Spinal cord (tissue), 10 donors: ENCODE measurements at places on chromosomes 2 and 18. TPM values are rescaled to one million over a fixed set of nuclear protein-coding genes. Genes with fewer than 3 reads are reported as not detected.

DNA sequence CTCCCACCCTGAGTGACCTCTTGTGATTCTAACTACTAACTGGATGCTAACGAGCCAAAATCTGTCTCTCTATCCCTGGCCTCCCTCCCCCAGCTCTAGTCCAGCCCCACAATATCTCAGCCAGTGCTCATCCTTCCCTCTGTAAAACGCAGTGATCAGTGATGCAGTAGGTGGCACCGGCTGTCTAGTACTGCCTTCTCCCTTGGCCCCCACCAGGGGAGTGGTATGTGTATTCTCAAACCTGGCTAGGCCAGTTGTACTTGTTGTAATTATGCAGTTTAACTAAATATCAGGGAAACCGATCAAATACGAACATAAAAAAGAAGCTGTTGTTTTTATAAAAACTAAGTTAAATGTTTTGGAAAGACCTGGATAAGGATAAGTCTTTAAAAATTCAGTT is 113.2 kb upstream of the ALPP start:
- no peaks in the 10 kb centered on the region for H3K27me3 ChIP-seq
- DNase-seq: no peak
- H3K27ac ChIP-seq: no peak overlapping the region
- no peaks in the 10 kb centered on the region for H3K4me1 ChIP-seq
- H3K4me3 ChIP-seq: no peak overlapping the region

GRCh38 chr2:197675711-197676188 is 363 bp upstream of the RFTN2 start:
- peak overlapping the region; percentile 97 for H3K27ac ChIP-seq
- peaks cover 3% of the 10 kb centered on the region for H3K4me1 ChIP-seq
- peak overlapping the region; percentile 75 for H3K4me3 ChIP-seq
- peaks cover 2% of the 10 kb centered on the region for H3K36me3 ChIP-seq
- no peaks in the 10 kb centered on the region for H3K27me3 ChIP-seq
- peak; percentile 80 for DNase-seq

DNA sequence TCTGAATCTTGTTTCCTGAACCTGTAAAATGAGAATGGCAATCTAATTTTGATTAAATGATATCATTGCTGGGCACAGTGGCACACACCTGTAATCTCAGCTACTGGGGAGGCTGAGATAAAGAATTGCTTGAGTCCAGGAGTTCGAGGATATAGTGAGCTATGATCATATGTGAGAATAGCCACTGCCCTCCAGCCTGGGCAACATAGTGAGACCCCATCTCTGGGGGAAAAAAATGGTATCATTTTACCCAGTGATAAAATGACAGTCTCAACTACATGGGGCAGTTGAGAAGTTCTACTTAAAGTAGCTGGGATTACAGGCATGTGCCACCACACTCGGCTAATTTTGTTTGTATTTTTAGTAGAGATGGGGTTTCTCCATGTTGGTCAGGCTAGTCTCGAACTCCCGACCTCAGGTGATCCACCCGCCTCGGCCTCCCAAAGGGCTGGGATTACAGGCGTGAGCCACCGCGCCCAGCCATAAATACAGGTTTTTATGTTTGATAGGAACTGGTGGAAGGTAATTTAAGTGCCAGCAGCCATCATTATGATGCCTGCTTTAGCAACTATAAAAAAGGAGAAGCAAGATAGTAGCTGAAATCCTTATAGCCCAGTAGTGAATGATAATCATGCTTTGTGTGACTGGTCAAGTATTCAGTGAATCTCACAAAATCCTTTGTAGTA is 17.0 kb downstream of the BZW1 start:
- H3K27ac ChIP-seq: no peak overlapping the region
- H3K4me3 ChIP-seq: no peak overlapping the region
- H3K27me3 ChIP-seq: no peaks in the 10 kb centered on the region
- no peak for DNase-seq
- no peaks in the 10 kb centered on the region for H3K36me3 ChIP-seq

DNA sequence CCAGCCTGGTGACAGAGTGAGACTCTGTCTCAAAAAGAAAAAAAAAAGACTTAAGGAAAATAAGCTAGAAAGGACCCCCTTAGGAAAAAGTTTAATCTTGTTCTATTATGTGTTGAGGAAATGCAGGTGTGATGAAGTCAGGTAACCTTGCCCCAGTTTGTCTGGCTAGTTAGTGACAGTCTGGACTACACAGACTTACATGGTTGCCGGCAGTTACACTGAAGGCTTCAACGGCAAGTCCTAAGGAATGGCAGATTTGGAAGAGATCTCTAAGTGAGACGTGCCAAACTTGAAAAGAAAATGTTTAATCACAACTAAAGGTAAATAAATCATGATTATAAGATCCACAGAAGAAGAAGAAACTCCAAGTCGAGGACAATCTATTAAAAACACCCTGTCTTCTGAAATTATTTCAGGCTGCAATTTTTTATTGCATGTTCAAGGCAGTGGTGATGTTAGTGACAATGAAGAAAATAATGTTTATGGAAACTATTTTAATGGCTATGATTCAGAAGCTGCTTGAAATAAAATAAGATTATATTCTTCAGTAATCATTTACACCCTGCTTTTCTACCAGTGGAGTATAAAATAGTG is 84.2 kb downstream of the TTC27 start:
- H3K27ac ChIP-seq: no peak overlapping the region
- H3K36me3 ChIP-seq: no peaks in the 10 kb centered on the region
- H3K27me3 ChIP-seq: no peaks in the 10 kb centered on the region
- no peaks in the 10 kb centered on the region for H3K4me1 ChIP-seq
- DNase-seq: no peak

SFTPB gene
- total RNA-seq: not detected

GRCh38 chr2:17104454-17104853 is 413.8 kb downstream of the RAD51AP2 start:
- no peak overlapping the region for H3K27ac ChIP-seq
- H3K27me3 ChIP-seq: no peaks in the 10 kb centered on the region
- no peak overlapping the region for H3K4me3 ChIP-seq
- no peaks in the 10 kb centered on the region for H3K4me1 ChIP-seq

DNA sequence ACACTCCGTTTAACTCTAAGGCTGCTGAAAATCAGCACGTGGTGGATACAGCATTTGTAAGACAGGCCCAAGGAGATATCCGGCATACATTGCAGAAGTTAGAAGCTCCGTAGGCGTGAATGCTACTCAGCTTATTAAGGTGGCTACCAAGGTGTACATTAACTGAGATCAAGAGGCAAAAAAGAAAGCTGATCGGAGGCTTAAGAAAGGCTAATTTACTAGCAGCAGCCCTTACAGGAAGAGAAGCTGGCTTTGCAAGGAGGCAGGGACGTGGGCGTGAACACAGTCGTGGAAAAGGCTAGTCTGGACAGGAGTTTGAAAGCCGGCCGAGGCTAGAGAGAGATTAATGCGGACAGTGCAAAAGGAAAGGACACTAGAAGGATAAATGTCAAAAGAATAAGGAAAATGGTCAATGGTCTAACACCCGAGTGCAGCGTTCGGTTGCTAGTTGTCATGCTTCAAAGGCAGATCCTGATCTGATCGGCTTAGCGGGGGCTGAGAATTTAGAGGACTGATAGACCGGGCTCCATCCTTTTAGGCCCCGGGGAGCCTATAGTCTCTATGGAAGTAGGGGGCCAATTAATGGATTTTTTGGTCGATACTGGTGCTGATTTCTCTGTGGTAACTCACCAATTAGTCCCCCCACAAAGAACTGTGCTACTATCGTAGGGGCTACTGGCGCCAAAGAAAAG is 45.6 kb upstream of the SELENOI start:
- peak overlapping the region; percentile 69 for H3K4me3 ChIP-seq
- DNase-seq: peak; percentile 46
- peaks cover 16% of the 10 kb centered on the region for H3K4me1 ChIP-seq
- H3K36me3 ChIP-seq: no peaks in the 10 kb centered on the region
- peak overlapping the region; percentile 86 for H3K27ac ChIP-seq

- H3K4me1 ChIP-seq: no peaks in the 10 kb centered on the region
- no peaks in the 10 kb centered on the region for H3K27me3 ChIP-seq
- no peaks in the 10 kb centered on the region for H3K36me3 ChIP-seq
- H3K27ac ChIP-seq: no peak overlapping the region
- peak; percentile 42 for DNase-seq
These were observed 101.9 kb downstream of the NOL4 start for GRCh38 chr18:34122724-34123334.

INPP5D gene
- 14.3 TPM for total RNA-seq

DNA sequence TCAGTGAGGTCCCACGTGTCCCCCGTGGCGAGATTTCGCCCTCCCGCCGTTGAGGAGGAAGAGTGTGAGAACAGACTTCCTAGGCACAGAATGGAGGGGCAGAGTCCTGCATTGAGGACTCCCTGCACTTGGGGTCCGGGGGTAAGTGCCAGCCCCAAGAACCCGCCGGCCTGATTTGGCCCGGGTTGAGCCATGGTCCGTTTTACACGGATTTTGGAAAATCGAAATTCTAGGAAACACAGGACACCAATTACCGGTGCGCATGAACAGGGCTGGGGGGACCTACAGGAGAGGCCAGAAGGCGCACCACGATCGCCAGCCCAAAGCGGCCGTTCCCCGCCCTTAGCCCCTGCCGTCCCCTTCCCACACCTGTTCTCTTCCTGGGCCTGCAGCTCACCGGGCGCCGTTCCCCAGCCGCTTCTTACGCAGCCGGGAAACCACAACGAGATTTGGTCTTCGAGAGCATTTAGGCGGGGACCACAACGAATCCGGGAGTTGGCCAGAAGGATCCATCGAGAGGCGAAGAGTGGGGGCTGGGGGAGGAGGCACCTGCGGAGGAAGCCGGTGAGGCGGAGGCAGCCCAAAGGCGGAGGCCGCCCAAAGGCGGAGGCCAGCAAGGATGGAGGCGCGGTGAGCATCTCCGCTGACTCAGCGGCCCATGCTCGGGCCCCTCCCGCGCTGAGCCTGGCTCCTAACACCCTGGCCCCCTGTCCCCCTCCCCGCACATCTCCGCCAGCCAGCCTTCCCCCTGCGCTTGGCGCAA is 464 bp upstream of the TLX2 start:
- H3K27ac ChIP-seq: no peak overlapping the region
- no peak for DNase-seq
- peaks cover 29% of the 10 kb centered on the region for H3K4me1 ChIP-seq
- peaks cover 96% of the 10 kb centered on the region for H3K27me3 ChIP-seq
- H3K36me3 ChIP-seq: no peaks in the 10 kb centered on the region

- no peak for DNase-seq
- H3K27ac ChIP-seq: peak overlapping the region; percentile 67
These were observed 798.8 kb upstream of the HS6ST1 start for GRCh38 chr2:129117434-129117833.

SERPINB2 gene
- 0.69 TPM for total RNA-seq
